ENCODE measurements at places on chromosomes 16 and 17.

GRCh38 chr16:64858076-64858475, 263.8 kb downstream of the CDH11 start:
- no peak for DNase-seq
- no peaks in the 10 kb centered on the region for H3K27me3 ChIP-seq
- no peaks in the 10 kb centered on the region for H3K36me3 ChIP-seq
- H3K27ac ChIP-seq: no peak overlapping the region

DNA sequence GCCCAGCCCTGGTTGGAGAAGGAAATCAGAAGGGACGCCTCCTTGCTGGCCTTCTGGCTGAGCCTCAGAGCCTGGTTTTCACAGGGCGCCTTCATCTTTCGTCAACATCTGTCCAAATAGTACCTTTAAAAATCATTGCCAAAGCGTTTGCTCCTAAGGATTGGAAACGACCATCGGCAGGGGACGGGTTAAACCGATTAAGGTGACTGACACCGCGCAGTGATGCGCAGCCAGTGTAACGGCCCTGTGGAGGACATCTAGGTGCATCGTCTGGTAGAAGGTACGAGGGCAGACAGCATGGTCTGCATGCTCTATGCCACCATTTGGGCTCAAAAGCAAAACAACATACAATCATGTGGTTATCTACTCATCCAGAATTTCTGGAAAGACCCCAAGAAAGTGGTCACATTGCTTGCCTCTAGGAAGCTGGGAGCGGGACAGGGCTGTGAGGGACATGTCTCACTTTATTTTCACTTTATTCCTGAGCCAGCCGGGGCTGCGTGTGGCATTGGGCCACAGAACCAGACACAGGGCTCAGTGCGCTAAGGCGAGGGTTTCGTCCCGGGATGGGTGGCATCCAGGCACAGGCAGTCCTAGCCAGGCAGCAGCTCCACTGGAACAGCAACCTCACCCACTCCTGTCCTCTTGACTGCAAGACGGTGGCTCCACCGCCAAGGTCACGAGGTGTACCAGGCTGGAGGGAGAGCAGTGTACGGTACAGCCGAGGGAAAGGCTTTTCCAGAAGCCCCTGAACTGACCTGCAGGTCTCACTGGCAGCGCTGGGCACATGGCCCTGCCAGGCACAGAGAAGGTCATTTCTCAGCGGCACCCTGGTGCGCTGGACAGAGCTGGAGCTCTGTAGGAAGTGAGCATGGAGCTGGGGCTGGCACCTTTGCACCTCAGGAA, 40.9 kb upstream of the JPH3 start:
- H3K27ac ChIP-seq: no peak overlapping the region
- peaks cover 8% of the 10 kb centered on the region for H3K4me1 ChIP-seq
- no peaks in the 10 kb centered on the region for H3K27me3 ChIP-seq
- no peak overlapping the region for H3K4me3 ChIP-seq
- no peak for DNase-seq

DNA sequence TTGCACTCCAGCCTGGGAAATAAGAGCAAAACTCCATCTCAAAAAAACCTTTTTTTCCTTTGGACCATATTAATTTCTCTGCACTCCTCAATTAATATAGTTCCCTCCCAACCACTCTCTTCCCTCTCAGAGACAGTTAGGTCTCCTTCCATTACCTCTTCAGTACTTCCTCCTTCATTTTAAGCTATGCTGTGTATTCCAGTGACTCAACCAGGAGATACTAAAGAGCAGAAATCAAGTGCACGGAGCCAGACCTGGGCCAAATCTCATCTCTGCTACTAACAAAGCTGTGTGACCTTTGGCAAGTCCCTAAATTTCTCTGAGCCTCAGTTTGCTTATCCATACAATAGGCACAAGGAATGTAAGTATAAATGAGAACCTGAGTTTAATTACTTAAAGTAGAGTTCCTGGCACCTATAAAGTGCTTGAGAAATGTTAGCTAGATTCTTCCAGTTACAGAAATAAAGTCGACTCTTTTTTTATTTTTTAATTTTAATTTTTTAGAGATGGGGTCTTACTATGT, 8.5 kb downstream of the PECAM1 start:
- DNase-seq: no peak
- H3K27ac ChIP-seq: no peak overlapping the region
- no peaks in the 10 kb centered on the region for H3K36me3 ChIP-seq
- H3K4me1 ChIP-seq: peaks cover 13% of the 10 kb centered on the region
- H3K4me3 ChIP-seq: no peak overlapping the region

DNA sequence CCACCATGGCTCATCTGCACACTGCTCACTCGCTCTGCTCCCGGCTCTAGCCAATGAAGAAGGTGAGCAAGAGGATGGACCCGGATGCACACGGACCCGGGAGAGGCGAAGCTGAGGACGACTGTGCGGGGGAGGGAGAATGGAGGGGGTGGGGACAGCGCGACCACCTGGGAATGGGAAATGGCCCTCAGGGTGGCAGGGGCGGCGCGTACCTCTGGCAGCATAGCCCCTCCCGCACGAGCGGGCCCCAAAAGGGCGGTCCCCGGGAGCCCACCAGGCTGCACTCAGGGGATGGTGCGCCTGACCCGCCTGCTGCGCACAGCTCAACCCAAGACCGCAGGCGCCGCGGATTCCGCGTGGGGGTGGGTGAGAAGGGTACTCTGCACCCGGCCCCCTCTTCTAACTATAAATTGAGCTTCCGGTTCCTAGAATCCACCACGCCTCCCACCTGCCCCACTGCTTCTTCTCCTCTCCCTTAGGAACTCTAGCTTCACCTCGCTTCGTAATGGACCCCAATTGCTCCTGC, 6.1 kb downstream of the MT1H start:
- H3K27ac ChIP-seq: no peak overlapping the region
- no peak overlapping the region for H3K4me3 ChIP-seq
- no peaks in the 10 kb centered on the region for H3K4me1 ChIP-seq
- no peaks in the 10 kb centered on the region for H3K36me3 ChIP-seq
- DNase-seq: no peak

- no peaks in the 10 kb centered on the region for H3K36me3 ChIP-seq
- H3K4me3 ChIP-seq: no peak overlapping the region
- H3K4me1 ChIP-seq: peaks cover 12% of the 10 kb centered on the region
- DNase-seq: no peak
- no peaks in the 10 kb centered on the region for H3K27me3 ChIP-seq
These were observed 37.5 kb downstream of the DHRS7B start for GRCh38 chr17:21164216-21164615.

DNA sequence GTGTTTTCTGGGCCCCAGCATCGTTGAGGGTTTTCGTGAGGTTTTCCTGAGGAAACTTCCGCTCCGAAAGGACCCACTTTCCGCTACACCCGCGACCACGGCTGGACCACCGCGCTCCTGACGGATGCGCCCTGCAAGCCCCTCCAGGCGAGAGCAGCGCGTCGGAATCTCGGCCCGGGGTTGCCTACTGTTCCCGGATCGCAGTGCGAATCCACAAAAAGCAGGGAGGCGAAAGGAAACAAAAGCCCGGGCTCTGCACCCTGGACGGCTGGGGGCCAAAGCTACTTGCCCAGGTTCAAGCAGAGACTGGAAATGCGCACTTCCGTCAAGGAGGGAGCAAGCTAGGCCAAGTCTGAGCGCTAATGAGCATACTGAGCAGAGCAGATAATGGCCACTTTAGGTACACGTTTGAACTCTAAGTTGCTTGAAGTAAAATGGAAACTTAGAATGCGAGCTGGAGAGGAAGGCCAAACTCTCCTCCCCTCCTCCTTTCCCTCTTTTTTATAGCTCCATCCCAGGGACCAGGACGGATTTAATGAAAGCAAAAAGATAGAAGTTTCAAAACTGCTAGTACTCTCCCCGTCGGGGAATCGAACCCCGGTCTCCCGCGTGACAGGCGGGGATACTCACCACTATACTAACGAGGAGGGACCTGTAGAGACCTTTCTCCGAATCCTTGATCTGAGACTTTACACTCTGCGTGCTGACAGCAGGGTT, 11.4 kb upstream of the AURKB start:
- H3K27ac ChIP-seq: peak overlapping the region; percentile 96
- peaks cover 2% of the 10 kb centered on the region for H3K4me1 ChIP-seq
- DNase-seq: peak; percentile 92

GRCh38 chr16:72811188-72811720, 236.7 kb downstream of the ZFHX3 start:
- H3K4me3 ChIP-seq: no peak overlapping the region
- H3K27ac ChIP-seq: no peak overlapping the region
- DNase-seq: no peak
- H3K4me1 ChIP-seq: no peaks in the 10 kb centered on the region
- no peaks in the 10 kb centered on the region for H3K27me3 ChIP-seq
- H3K36me3 ChIP-seq: no peaks in the 10 kb centered on the region

DNA sequence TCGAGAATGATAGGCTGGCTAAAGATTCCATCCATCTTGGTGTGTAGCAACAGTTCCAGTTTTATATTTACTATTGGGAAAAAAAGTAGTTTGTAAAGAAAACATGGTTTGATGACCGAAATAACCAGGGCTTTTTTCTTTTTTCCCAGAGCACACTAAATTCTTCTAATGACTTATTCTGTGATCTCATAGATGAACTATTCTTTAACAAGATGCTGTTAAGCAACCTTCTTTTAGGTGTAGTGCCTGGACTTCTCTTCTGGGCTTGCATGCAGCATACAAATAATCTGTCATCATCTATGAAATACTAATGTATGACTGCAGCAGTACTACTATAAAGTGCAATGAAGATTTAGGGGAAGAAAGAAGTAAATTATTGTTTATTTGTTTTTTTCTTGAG, 11.0 kb upstream of the CAPNS2 start:
- H3K4me1 ChIP-seq: no peaks in the 10 kb centered on the region
- H3K27ac ChIP-seq: no peak overlapping the region
- no peaks in the 10 kb centered on the region for H3K27me3 ChIP-seq
- no peaks in the 10 kb centered on the region for H3K36me3 ChIP-seq
